ENCODE measurements at places on chromosomes 7 and 10.
A peak's percentile ranks its signal among the peaks of the same experiment; 100 is the strongest.

DNA sequence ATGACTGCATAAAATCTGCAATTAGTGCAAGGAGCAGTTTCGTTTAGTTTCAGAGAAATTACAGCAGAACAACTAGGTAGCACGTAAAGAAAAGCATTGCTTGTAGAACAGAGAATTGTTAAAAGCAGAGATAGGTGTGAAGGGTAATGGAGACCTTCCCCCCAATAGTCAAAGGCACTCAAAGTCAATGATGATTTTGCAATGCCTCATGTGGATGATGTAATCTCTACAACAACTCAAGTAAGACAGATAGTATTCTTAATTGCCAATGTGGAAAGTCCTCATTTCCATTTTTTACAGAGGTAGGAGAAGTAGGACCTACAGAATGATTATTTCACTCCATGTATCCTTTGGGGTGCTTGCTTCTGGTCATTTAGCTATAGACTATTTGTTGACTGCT, 94.3 kb upstream of the GNAI1 start:
- no peak for DNase-seq

- no peak for DNase-seq
Measured at GRCh38 chr10:113522460-113522859, 30.4 kb upstream of the HABP2 start.

- no peak for DNase-seq
Measured at GRCh38 chr10:100723180-100723579, 22.2 kb upstream of the PAX2 start.

DNA sequence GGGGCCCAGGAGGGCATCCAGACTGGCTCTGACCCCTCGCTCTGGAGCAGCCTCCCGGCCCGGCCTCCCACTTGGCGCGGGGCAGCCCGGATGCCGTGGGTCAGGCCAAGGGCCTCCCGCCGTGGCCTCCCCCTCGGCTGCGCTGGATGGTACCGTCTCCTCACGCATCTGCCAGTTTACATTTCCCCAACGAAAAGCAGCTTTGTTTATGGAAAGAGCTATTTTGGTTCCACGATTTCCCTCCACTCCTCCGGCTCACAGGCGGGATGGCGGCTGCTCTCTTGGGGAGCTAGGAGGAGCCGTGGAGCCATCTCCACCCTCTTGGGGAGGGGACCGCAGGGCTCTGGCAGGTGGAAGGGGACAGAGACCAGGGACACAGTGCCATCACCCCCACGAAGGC, 93.2 kb upstream of the MYL10 start:
- no peak for DNase-seq

DNA sequence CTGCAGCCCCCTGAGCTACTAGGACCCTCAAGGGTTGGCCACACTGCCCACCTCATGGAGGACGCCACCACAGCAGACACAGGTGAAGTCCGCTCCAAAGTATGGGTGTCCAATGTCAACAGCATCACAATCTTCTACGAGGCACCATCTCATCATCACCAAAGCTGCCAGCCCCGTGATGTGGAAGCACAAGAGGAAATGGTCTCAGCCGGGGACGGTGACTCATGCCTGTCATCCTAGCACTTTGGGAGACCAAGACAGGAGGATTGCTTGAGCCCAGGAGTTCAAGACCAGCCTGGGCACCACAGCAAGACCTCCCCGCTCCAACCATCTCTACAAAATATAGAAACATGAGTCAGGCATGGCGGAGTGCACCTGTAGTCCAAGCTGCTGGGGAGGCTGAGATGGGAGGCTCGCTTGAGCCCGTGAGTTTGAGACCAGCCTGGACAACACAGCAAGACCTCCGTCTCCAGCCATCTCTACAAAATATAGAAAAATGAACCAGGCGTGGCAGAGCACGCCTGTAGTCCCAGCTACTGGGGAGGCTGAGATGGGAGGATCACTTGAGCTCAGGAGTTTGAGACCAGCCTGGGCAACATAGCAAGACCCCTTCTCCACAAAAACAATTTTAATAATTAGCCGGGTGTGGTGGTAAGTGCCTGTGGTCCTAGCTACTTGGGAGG, 48.8 kb upstream of the MYL10 start:
- DNase-seq: no peak

- DNase-seq: no peak
Measured at GRCh38 chr10:53233749-53234148, 461.2 kb upstream of the MBL2 start.

DNA sequence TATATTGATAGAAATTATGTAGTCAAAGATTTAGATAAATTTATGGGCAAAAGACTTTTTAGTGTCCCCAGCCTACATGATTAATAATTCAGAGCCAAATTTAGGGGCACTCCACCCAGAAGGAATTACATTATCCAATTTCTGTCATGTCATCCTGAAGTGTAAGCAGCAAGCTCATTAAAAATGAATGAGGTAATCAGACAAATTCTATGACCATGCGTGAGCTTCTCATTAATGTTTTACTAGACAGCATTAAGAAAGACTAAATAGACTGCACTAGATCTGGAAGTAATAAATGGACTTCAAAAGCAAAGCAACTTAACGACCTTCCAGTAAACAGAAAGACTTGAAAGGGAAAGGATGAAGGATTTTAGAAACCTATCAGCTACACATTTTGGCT, 22.7 kb upstream of the TRUB1 start:
- DNase-seq: no peak

DNA sequence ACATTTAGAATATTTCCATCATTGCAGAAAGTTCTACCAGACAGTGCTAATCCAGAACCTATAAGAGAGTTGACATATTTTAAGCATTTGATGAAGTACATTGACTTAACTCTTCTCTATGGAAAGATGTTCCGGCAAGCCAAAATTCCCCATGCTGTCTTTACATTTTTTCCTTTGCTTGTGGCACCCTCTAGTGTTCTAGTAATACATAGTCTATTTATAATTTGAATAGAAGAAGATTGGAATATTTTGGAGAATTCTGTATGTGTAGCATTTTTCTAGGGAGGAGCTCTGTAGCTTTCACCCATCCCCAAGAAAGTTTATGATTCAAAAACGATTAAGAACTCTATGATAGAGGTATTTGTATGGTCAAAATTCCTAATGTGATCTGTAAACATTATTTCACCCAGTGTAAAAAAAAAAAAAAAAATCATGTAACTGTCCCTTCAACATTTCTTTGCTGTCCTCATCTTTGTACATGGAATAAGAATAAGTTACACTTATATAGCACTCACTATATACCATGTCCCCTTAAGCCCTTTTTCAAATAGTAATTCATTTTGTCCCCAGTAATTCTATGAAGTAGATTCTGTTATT, 33.2 kb downstream of the NRF1 start:
- no peak for DNase-seq

DNA sequence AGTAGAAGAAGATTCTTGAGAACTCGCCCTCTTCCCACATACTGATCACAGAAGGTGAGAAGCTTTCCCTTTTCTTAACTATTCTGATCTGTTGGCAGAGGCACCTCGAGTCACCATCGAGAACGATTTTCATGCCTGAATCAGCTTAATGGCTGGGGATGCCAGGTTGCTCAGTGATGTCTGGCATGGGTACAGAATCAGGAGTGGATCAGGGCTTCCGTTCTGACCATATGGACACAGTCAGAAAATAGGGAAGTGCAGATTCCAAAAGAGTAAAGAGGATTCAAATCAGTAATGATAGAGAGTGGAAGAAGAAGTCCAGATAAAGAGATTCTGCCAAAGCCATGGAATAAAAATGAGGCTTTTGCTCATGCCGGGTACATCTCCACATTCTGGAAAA, 52.0 kb upstream of the GRB10 start:
- no peak for DNase-seq

DNA sequence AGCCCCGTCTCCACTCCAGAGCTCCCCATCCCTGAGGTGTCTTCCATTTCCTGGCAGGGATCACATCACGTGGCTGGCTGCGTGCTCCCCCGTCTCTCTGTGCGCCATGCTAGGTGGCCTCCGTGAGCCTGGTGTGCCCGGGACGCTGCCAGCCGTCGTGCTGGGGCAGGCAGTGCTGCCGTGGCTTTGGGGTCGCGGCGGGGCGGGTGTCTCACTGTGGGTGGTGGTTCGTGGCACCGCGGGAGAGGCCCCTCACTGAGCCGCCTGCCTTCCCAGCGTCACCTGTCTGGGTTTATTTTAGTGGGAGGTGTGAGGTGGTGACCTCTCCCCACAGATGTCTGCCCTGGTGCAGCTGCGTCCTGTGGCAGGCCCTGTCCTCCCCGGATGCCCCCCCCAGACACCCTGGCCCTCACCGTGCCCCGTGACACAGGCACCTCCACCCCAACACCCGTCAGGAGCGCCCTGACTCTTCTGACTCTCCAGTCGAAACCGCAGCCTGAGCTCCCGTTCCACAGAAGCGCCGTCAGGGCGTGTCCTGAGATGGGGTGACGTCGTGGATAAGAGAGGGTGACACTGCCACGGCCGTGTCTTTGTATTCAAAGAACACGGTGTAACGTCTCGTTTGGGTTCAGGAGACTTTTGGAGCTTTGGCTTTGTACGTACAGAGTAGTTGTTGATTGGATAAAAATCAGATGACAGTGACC, 18.0 kb downstream of the GET4 start:
- DNase-seq: no peak

DNA sequence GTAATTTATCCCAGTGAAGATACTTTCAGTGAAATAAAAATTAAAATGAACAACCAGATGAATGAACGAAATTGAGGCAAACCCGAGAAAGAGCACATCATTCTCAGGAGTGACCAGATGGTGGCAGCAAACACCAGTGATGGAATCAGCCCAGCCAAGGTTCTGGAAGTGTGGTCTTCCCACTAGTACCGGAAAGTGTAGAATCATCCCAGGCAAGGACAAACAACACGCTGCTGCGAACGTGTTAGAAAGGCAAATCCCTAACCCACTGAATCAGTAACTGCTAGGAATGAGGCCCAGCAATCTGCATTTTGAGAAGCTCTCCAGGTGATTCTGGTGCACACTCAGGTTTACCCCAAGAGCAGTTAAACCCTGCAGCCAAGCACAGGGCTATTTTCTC, 15.5 kb upstream of the SLC18A3 start:
- DNase-seq: peak; percentile 17

GRCh38 chr10:117972168-117972837, 74.4 kb downstream of the RAB11FIP2 start:
- no peak for DNase-seq

- DNase-seq: no peak
Measured at GRCh38 chr7:123011766-123012369, 16.4 kb upstream of the TAS2R16 start.

- DNase-seq: no peak
Measured at GRCh38 chr10:55813451-55814170, 547.4 kb downstream of the ZWINT start.

DNA sequence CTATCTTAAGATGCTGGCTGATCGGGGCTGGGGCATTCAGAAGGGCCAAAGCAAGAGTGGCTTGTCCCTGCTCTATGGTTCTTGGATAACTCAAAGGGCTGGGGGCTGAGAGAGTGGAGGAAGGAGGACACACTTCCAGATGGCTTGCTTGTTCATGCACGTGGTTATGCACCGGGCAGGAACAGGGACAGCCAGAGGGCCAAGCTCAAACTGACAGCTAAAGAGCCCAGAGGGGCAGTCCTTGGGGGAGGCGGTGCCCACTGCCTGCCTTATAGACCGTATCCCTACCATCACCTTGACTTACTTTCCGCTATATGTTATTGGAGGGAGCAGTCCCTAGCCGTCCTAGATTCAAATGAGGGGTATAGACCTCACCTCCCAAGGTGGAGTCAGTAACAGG, 192.7 kb upstream of the SVIL start:
- no peak for DNase-seq

GRCh38 chr7:123599766-123600165, 1.9 kb upstream of the ASB15 start:
- no peak for DNase-seq

DNA sequence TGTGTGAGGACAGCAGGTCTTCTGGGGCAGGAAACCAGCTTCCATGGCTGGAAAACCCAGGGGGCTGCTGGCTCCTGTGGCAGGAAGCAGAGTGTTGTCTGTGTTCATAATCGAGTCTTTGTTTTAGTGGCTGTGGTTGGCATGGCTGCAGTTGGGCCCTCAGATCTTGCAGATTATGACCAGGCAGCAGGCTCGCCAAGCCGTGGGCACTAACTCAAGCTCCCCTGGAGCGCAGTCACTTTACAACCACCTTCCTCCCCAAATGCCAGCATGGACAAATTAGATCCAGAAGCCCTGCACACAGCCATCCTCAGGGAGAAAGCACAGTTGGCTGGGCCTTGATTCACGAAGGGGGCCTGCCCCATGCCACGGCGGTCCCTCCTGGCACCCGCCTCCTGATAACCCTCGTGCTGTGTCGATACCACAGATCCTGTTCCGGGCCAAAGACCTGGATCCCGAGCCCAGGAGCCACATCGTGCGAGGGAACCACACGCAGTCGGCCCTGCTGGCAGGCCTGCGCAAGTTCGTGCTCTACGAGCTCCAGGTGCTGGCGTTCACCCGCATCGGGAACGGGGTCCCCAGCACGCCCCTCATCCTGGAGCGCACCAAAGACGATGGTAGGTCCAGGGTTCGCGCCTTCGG, 552.5 kb upstream of the FOXK1 start:
- DNase-seq: no peak

DNA sequence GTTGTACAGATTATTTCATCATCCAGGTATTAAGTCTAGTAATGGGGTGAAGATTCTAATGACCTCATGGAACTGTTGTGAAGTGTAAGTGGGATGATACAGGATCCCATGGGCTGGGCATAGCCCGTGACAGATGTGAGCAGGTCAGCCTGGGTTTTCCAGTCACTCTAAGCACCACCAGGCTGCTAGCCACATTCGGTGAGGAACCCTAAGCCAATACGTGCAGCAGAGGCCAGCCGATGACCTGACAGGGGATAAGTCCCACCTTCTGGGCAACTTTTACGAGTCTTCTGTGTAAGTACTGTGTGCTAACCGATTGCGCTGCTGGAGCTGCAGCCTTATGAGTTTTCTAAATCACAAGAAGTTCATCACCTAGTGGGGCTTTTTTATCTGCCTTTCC, 7.3 kb downstream of the ZNF503 start:
- DNase-seq: no peak

DNA sequence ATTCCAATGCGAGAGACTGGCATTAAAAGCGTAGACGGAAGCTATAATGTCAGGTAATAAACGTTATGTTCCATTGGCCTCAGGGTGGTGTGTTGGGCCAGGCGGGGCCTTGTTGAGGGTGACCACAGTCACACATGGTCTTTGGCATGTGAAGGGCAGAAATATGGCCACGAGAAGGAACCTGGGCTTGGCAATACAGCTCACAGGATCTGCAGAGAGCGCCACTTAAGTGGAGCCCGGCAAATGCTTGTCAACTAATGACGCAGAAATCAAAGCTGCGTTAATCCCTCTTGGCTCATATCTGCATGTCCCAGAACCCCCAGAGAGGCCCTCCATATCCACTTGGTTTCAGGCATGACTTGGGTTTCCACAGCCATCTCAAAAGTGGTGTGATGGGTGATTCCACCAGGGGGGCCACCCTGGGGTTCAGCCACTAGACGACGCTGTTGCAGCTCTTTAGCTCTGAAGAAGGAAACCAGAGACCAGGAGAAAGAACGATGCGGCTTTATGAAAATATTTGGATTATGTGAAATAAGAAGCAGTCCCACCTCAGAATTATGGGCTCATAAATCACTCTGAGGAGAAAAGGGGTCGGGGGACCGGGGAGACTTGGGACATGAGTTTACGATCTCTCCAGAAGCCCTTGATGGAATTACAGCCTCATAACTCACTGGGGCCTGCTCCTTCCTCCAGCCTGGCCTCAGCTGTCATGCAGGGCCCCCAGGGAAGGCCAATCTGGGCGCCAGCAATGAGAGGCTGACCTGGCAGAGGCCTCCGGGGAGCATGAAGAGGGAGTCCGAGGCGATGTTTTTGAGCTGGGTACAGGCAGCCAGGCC, 462.5 kb downstream of the PLXNA4 start:
- DNase-seq: no peak

GRCh38 chr10:114380060-114380459, 24.2 kb downstream of the AFAP1L2 start:
- no peak for DNase-seq

- no peak for DNase-seq
Measured at GRCh38 chr7:103101543-103101942, 26.6 kb downstream of the ARMC10 start.

Measured in occipital lobe (tissue), 3 donors.